ENCODE measurements at places on chromosomes 2 and 18.

DNA sequence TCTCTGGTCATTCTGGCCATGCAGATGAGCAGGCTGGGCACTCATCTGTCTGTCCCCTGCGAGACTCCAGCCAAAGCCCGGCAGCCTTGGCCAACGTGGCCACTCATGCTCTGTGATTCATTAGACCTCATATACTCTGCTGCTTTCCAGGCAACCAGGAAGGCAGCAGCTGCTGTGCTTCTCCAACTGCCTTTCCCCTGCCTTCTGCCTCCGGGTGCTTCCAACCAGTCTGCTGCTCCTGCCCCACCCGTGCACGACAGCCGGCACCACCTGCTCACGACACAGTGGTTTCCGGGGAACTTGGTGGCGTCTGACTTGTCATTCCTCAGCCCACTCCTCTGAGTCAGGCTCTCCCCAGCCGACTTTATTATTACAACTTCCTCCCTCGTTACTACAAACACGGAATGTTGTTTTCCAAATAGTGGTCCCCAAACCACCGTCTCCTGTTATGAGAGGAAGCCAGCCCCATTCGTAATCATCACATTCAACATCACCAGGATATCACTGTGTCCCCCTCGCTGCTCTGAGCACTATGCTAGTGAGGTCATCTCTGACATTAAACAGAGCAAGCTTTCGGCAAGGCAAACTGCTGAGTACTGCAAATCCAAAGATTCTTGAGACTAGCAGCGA lies 392.4 kb downstream of the ALK start:
- DNase-seq, result no peak

- no peak for DNase-seq
These were observed 694.9 kb upstream of the KLHL29 start for GRCh38 chr2:22690096-22690495.

DNA sequence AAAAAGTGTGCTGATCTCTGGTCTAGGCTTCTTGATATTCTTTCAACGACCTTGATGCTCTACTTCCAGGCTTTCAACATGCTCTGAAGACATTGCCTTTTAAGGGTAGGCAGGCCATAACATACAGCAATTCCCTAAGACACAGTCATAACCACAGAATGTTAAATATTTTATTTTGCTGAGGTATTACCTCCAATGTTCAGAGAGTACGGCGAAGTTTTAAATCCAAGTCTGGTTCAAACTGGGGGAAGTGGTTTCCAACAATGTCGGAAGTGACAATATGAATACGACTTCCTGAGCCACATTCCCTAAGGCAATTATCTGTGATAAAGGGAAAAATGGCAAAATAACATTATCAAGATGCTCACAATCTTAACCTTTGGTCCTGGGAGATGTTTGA lies 1077.9 kb upstream of the PIK3C3 start:
- no peak for DNase-seq

DNA sequence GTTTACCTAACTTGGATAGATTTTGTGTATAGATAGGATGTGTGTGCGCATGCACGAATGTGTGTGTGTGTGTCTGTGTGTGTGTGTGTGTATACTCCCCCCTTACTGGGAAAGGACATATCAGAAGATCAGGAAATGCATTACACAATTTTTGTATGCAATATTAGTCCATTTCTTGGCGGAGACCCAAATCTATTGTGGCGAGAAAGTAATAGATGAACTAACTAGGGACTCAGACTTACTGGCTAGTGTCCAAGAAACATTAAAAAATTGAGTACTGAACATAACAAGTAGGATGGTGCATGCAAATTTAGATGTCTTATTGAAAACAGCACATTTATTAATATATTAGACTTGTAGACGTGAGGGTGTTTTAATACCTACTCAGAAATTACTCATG lies 1036.5 kb upstream of the FANCL start:
- DNase-seq, result no peak

GRCh38 chr2:230267059-230267458 lies 41.5 kb downstream of the SP140 start:
- no peak for DNase-seq

DNA sequence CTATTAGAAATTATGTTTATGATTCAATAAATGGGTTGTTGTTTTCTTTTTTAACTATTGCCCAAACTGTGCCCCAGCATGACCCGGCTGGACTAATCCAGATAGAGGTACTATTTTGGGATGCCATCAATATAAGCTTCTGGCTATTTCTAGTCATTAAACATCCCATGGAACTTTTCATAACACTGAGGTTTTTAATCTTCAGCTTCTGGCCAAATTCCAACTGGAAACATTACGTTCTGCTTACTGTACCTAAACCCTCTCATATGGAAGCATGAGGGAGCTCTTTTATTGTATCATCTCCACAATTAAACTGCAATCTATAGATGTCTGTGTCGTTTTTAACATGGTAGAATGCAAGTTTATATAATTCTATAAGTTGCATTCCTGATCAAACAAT lies 674.7 kb downstream of the ARHGAP15 start:
- no peak for DNase-seq

- DNase-seq, result no peak
These were observed 467.5 kb upstream of the CHST9 start for GRCh38 chr18:27652480-27653121.

DNA sequence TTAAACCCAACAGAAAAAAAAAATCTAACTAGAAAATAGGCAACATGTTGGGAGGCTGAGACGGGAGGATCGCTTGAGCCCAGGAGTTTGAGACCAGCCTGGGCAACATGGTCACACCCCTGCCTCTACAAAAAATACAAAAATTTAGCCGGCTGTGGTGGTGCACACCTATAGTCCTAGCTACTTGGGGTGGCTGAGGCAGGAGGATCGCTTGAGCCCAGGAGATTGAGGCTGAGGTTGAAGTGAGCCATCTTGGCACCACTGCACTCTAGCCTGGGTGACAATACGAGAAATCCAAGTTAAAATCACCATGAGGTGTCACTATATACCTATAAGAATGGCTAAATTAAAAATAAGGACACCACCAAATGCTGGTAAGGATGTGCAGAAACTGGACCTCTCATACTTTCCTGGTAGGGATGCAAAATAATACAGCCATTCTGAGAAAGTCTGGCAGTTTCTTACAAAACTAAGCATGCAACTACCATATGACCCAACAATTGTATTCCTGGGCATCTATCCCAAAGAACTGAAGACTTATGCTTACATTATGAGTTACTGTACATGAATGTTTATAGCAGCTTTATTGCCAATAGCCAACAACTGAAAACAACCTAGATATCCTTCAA lies 2.2 kb downstream of the SEPTIN10 start:
- DNase-seq, result no peak

- DNase-seq, result peak; percentile 22
These were observed 28.9 kb upstream of the IER3IP1 start for GRCh38 chr18:47204908-47205522.

DNA sequence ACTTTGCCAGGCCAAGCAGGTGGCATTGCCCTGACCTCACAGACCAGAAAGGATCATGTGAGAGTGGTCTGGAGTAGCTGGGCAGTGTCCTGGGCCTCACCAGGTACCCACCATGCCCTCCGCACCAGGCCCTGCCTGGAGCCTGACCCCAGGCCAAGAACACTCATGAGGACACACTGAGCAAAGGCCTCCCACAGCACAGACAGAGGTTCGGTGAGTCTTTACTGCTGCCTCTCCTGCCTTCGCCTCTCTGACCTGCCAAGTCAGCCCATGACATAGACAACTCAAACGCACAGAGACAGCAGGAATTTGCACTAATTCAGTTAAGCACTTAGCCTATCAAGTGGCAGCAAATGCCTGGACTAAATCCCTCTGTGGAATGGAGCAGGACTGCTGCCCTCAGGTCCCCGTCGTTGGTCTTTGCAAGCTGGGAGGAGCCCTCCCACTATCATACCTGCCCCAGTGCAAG lies 62.5 kb downstream of the RHOB start:
- no peak for DNase-seq

GRCh38 chr2:134438371-134438770 lies 184.5 kb downstream of the MGAT5 start:
- no peak for DNase-seq

- DNase-seq, result no peak
These were observed 280.7 kb upstream of the ZC3H15 start for GRCh38 chr2:186205254-186205911.

DNA sequence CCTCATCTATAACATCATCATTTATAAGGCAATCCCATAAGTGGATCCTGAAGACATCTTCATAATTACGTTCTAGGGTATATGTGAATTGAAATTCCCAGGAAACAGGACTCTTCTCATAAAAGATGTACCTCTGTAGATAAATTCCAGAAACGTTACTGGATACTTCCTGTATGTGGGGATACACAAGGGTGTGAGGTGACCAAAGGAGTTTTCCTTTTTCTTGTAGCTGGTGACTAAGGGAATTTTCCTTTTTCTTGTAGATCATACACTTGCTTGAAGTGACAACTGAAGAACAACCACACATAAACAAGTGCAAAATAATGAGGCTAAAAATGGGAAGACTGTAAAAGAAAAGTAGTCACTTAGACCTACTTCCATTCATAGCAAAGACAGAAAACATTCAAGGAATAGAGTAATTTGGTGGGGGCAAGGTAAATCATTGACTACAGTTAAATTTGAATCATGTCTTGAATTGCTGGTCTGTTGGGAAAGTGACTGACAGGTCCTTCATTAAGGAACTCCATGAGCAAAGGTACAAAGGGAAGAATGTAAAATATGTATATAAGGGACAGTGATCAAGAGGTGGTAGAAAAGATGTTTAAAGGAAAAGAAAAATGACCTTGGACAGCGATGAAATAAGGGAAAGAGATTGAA lies 53.2 kb upstream of the UBE2E3 start:
- DNase-seq, result no peak

- DNase-seq, result no peak
These were observed 2.6 kb upstream of the ZFP36L2 start for GRCh38 chr2:43228756-43229659.

GRCh38 chr2:105397025-105397722 lies 1.7 kb downstream of the FHL2 start:
- DNase-seq, result no peak

DNA sequence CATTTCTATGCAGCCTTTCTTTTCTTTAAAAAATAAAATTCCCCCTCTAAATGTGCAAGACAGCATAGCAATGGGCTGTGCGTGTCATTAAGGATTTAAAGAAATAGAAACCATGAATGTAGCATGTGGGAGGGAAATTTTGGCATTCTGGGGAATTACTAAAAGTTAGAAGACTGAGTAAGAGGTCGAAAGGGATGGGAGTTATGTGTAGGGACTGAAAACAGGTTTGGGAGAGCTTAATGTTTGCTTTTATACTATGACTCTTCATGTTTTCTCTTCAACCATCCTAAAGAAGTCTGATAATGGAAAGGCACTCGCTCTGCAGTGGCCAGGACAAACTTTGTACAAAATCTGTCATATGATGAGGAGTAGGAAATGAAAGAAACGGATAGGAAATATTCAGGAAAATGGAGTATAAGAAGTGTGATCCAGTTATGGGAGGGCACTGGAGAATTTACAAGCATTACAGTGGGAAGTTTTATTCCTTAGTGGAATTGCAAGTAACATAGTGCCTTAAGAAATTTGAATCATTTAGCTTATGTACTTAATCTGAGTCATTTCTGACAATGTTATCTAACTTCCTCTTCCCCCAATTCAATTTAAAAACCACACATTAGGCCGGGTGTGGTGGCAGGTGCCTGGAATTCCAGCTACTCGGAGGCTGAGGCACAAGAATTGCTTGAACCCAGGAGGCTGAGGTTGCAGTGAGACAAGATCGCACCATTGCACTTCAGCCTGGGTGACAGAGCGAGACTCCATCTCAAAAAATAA lies 20.6 kb downstream of the TMEM87B start:
- DNase-seq, result no peak

GRCh38 chr18:78809845-78810244 lies 169.8 kb upstream of the SALL3 start:
- DNase-seq, result no peak

DNA sequence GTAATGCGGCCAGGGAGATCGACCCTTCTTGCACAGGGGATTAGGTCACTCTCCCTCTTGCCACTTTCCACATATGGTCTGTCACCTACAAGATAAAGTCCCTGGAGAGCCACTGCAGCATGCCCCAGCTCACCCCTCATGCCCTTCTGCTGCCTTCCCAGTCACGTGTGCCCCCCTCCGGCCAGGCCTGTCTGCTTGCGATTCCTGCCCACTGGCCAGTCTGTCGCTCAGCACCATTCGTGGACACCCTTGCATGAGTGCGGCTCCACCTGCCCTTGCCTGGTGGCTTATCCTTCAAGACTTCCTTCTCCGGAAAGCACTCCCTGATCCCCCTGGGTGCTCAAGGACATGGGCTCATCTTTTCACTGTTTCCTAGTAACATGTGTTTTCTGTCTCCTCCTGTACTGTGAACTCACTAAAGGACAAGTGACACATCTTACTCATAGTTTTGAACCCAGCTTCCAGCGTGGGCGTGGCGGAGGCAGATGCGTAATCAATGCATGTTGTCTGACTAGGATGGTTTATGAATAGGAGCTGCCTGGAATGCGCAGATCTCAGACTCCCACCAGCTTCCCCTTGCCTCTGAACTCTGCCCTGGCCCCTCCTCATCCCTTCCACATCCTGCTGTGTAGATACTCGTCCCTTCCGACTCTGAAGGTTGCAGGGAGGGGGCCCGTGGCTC lies 7.8 kb upstream of the NT5DC4 start:
- DNase-seq, result no peak

- no peak for DNase-seq
These were observed 501.1 kb upstream of the TNP1 start for GRCh38 chr2:217360781-217361482.

GRCh38 chr2:18762667-18763066 lies 173.3 kb upstream of the NT5C1B start:
- no peak for DNase-seq

DNA sequence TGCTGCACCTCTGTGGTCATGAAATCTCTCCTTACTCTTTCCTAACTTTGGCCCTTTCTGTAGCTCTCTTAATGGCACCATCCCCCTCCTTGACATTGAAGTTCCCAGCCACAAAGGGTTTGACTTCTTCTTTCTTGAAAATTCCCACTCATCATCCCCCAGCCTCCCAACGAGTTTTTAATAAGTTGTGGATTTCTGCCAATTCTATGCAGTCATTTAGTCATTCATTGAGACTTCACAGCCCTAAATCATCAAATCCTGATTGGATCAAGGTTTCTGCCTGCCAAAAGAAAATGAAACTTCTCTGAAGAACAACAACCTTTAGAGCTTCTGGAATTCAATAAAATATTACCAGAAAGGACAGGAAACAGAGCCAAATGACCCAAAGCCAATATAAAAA lies 354.3 kb downstream of the CLIP4 start:
- DNase-seq, result no peak

GRCh38 chr2:38230756-38231155 lies 146.3 kb downstream of the ATL2 start:
- no peak for DNase-seq

- no peak for DNase-seq
These were observed 11.3 kb upstream of the MCFD2 start for GRCh38 chr2:46926863-46927262.

GRCh38 chr2:222049946-222050345 lies 248.9 kb downstream of the PAX3 start:
- no peak for DNase-seq

GRCh38 chr18:23838801-23839366 lies 149.6 kb downstream of the LAMA3 start:
- no peak for DNase-seq

- no peak for DNase-seq
These were observed 38.1 kb downstream of the ATOH8 start for GRCh38 chr2:85791704-85792565.

Measured in CD4-positive, alpha-beta T cell (primary cell).